ENCODE measurements at places on chromosomes 4 and X.

- no peak for DNase-seq
Measured at GRCh38 chr4:92406488-92406887, 102.7 kb downstream of the GRID2 start.

DNA sequence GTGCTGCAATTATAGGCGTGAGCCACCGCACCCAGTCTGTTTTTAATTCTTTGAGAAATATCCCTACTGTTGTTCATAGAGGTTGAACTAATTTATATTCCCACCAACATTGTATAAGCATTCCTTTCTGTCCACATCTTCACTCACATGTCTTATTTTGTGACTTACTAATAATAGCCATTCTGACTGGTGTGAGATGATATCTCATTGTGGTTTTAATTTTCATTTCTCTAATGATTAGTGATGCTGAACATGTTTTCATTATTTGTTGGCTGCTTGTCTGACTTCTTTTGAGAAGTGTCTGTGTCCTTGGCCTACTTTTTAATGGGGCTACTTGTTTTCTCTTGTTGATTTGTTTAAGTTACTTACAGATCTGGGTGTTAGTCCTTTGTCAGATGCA is 310.9 kb upstream of the MAOA start:
- no peak for DNase-seq

GRCh38 chr4:154485127-154485773 is 6.3 kb downstream of the DCHS2 start:
- DNase-seq = no peak

DNA sequence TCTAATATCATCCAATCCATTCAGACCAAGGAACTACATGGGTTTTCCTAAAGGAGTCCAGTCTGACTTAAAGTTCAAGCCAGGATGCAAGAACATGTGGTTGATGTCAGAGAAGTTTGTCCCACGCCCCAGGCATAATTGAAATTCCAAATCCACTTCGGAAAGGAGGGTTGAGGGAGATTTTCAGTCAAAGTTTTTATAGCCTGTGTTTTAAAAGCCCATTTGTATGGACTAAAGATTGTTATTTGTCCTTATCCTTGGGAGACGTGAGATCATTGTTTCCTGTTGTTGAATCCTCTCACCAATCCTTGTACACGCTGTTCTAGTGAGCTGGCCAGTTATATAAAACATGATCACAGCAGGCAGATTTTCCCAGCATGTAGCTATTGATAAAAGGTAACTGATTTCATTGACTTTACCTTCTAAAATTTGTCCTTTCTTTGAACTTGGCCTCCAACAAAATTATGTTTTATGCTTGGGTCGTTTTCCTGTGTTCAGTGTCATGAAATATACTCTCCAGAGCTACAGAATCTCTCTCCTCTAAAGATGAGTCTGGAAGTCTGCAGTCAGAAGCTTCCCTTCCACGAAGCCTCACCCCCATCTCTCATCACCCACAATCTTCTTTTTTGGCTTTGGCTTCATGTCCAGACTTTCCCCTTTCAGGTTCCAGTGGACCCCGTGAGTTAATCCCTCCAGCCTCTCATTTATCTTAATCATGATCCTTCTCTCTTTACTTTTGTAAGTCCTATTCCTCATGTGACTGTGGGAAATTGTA is 92.9 kb downstream of the ATP10D start:
- no peak for DNase-seq

- peak; percentile 6 for DNase-seq
Measured at GRCh38 chrX:69951753-69952152, 98.0 kb downstream of the AWAT2 start.

DNA sequence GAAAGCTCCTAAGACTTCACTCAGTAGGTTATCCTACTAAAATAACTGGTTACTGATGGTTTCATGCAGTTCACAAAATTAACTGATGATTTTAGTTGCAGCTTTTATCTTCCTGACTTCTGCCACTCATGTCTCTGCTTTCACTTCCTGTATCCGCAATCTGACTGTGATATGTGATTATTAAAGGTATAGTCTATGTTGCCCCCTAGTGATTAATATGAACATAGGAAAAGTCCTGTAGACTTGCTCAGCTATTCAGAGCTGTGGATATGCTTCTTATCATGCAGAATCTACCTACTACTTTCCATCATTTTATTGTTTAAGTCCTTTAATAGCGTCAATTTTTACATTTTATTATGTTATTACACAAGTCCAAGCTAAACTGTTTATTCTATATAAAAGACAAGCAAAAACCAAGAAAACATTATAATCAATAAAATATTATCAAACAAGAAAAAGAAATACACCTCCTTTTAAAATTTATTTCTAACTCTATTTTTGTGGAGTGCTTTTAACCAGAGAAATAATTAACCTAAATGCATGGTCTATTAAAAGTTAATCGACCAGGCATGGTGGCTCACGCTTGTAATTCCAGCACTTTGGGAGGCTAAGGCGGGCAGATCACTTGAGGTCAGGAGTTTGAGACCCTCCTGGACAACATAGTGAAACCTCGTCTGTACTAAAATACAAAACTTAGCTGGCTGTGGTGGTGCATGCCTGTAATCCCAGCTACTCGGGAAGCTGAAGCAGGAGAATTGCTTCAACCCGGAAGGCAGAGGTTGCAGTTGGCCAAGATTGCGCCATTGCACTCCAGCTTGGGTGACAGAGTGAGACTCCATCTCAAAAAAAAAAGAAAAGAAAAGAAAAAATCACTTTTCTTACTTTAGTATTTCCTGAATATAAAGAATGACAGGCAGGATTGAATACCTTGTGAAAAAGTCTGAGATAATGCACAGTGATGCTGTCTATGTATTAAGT is 40.4 kb upstream of the TLR2 start:
- peak; percentile 54 for DNase-seq

DNA sequence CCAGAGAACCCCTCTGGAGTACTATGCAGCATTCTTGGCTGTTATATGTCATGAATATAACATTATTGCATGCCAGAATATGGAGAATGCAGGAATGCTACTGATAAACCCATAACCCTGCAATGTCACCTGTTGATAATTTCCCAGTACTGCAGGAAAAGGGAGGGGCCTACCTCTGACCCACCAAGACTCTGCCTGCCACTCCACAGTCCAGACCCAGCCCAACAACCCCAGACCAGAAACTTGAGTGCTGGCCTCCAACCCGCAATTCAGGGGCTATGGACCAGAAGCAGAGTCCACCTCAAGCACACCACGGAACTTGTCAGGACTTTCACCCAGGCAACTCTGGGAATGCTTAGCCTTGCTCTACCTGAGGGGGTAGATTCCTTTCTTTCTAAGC is 92.9 kb upstream of the WDR44 start:
- no peak for DNase-seq

DNA sequence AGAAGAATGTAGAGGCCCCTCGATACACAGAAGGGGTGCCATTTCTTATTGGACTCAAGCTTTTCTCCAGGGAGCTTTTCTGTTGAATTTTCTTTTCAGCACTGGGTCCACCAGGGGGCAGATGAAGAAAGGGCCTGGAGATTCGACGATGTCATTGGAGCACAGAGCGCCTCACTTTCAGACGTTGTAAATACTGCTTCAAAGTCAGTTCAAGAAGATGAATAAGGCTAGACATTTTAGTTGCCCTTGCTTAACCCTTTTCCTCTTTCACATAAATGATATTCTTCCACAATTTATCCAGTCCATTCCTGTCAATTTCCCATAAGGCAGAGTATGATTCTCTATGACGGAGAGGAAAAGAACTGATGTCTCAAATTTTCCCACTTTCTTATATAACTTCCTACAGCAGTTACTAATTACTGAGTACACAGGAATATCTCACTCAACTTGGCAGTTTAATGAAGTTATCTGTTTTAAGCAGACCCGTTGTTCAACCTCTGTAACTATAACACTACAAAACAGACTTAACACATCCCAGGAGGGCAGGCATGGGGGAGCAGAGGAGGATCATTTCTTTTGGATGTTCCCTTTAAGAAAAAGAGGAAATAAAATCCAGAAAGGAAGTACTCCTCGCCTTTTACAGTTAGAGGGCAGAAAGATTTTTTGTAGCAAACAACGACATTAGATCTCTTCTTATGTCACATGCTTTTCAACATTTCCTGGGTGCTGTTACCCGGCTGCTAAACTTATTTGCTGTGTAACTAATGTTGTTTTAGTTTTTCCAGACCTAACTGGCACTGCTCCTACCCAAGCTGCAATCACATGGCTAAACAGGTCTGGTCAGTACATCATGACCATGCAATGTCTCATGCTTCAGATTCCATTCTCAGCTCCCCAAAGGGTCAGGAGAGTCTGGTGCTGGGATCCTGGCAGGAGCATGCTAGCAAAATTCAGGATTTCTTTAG is 12.2 kb upstream of the CENPU start:
- DNase-seq = peak; percentile 79

GRCh38 chrX:357035-357692 is 29.5 kb downstream of the PPP2R3B start:
- no peak for DNase-seq
